ENCODE measurements at places on chromosomes 1 and 21.

DNA sequence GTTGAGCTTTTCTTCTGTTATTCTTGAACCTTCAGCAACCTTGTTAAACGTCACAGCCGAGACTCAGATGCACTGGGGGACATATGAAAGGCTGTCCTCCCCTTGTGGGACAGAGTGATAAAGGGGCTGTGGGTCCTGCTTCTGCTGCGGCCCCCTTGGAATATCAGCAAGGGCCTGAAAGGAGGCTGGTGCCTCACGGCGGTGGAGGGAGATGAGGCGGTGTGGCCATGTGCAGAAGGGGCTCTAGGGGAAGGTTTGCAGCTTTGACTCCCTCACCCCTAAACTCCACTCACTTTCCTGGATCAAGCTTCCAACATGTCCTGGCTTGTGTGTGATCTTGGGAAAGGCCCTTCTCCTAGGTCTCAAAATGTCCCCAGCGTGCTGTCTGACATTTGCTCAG lies 270.7 kb upstream of the CSF3R start:
- DNase-seq, result no peak

DNA sequence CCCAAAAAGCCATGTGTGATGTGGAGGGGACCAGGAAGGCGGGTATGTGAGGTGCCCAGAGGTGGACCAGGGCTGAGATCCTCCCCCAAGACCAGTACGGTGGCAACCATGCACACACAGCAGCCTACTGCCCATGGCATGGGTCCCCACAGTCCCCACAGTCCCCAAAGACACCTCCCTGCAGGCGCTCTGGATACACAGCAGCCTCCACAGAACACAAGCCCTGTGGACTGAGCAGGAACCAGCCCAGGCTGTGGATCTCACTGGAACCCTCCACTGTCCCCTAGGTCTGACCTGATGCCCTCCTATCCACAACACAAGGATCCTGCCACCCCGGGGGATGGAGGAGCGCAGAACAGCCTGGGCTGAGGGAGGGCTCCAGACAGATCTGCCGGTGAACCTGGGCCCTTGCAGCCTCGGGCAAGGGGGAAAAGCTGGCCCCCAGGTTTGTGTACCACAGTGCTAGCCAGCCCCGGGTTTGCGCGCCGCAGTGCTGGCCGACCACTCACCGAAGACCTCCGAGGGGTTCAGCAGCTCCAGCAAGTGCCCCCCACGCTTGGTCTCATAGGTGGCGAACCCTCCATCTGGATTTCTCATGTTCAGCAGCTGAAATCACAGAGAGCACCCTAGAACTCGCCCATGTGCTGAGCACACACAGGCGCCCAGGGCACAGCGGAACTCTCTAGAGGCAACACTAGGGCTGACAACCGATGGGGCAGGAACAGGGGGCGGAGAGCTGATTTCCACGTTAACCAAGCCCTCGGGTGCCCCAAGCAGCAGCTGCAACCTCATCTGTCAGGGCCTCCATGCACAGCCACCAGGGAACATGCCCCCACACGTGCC lies 22.1 kb upstream of the SPATC1L start:
- no peak for DNase-seq

GRCh38 chr1:245181158-245181517 lies 26.4 kb downstream of the KIF26B start:
- no peak for DNase-seq

- no peak for DNase-seq
Measured at GRCh38 chr1:67721112-67721511, 36.1 kb downstream of the GADD45A start.

DNA sequence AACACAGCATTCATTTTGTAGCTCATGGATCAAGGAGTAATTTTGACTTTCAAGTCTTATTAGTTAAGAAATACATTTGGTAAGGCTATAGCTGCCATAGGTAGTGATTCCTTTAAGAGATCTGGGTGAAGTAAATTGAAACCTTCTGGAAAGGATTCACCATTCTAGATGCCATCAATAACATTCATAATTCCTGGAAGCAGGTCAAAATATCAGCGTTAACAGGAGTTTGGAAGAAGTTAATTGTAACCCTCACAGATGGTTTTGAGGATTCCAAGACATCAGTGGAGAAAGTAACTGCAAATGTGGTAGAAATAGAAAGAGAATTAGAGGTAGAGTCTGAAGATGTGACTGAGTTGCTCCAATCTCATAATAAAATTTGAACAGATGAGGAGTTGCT lies 216.6 kb downstream of the GREM2 start:
- DNase-seq, result no peak

All from activated CD4-positive, alpha-beta T cell treated with anti-CD3 and anti-CD28 coated beads, Interleukin-2, amount 50 U/mL, for 1 hour (primary cell).